ENCODE measurements at places on chromosomes 6 and 20. TPM values are rescaled to one million over a fixed set of nuclear protein-coding genes. Genes with fewer than 3 reads are reported as not detected.

KCTD20 gene
- total RNA-seq = 62.4 TPM

COL9A1 gene
- total RNA-seq = not detected

GRCh38 chr6:27176096-27176495 lies 71.4 kb upstream of the PRSS16 start:
- no peak for DNase-seq

DNA sequence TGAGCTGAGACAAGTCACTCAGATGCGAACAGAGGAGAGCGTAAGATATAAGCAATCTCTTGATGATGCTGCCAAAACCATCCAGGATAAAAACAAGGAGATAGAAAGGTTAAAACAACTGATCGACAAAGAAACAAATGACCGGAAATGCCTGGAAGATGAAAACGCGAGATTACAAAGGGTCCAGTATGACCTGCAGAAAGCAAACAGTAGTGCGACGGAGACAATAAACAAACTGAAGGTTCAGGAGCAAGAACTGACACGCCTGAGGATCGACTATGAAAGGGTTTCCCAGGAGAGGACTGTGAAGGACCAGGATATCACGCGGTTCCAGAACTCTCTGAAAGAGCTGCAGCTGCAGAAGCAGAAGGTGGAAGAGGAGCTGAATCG lies 9.5 kb upstream of the SNRNP48 start:
- no peak for DNase-seq

- DNase-seq = no peak
Observed at GRCh38 chr20:50891138-50891537, 40.1 kb downstream of the ADNP start.

Data from activated T-helper 1 cell treated with anti-CD3 and anti-CD28 coated beads, Interleukin-12 subunit alpha, Interleukin-12 subunit beta, Interleukin-2, Interleukin-4 antibody, amounts not matched to agents 30 ng/mL and 10 ng/mL and 1 ng/mL, durations not matched to agents 14 hours and 24 hours and 36 hours (primary cell).